ENCODE measurements at places on chromosomes 2 and 18. TPM values are rescaled to one million over a fixed set of nuclear protein-coding genes. Genes with fewer than 3 reads are reported as not detected.

COLEC12 gene
- 1.2 TPM for polyA plus RNA-seq

RNF152 gene
- polyA plus RNA-seq: 0.65 TPM

PXDN gene
- 4.1 TPM for polyA plus RNA-seq

ABHD3 gene
- polyA plus RNA-seq: 4.2 TPM

ASXL3 gene
- polyA plus RNA-seq: not detected

UGT1A6 gene
- not detected for polyA plus RNA-seq

- no peak for DNase-seq
Measured at GRCh38 chr2:18959952-18960717, 370.8 kb upstream of the NT5C1B start.

- DNase-seq: no peak
Measured at GRCh38 chr2:120659275-120659977, 76.2 kb upstream of the GLI2 start.

DNA sequence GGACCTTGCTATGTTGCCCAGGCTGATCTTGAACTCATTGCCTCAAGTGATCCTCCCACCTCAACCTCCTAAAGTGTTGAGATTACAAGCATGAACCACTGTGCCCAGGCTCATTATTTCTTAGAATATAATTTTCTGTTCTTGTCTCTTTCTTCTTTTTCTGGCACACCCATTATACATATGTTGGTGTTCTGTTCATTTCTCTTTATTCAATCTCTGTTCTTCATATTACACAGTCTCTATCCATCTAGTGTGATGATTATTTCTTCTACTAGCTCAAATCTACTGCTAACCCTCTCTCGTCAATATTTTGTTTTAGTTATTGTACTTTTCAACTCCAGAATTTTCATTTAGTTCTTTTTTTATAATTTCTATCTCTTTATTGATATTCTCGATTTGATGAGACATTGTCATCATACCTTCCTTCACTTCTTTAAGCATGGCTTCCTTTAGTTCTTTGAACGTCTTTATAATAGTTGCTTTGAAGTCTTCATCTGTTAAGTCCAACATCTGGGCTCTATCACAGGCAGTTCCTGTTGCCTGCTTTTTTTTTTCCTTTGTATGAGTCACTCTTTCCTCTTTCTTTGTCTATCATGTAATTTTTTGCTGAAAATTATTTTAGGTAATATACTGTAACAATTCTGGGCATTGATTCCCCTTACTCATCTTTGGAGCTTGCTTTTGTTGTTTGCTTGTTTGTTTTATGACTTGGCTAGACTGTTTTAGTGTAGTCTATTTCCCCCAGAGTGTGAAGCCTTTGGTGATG is 196.4 kb upstream of the NABP1 start:
- no peak for DNase-seq

GRCh38 chr18:21439431-21439846 is 161.1 kb downstream of the ESCO1 start:
- DNase-seq: no peak

DNA sequence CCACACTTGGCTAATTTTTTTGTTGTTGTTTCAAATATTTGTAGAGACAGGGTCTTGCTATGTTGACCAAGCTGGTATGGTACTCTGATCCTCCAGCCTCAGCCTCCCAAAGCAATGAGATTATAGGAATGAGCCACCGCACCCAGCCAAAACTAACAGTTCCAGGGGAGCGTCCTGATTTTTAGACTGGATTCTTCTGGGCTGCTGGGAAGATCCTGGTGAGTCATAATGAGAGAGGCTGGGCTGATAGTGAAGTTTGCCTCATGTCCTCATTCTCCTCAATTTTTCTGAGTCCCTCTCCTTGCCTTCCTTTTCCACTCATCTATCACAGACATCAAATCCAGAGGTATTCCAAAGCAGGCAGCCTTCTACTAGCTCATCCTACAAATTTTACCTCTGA is 81.3 kb downstream of the VSNL1 start:
- no peak for DNase-seq

- no peak for DNase-seq
Measured at GRCh38 chr2:202237787-202238233, 587 bp downstream of the SUMO1 start.

DNA sequence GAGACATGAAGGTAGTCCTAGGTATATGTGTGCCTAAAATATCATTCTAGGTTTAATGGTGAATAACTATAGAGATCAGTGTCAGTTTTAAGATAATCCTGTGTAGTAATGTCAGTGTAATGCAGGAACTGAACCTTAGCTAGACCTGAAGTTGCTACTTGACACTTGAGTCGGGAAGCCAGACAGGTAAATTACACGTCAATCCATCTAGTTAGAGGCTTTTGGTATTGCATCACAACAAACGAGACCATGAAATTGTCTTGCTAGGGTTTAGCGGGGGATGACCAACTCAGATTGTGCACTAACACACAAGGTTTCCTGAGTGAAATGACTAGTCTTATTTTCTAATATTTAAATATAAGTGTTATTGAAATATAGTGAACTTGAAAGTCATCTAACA is 2.0 kb downstream of the YPEL5 start:
- DNase-seq: no peak

GRCh38 chr2:223889229-223889628 is 51.8 kb upstream of the AP1S3 start:
- no peak for DNase-seq

GRCh38 chr2:130388221-130388907 is 32.5 kb downstream of the PTPN18 start:
- DNase-seq: no peak

GRCh38 chr2:109371481-109372170 is 242.1 kb downstream of the SEPTIN10 start:
- no peak for DNase-seq

GRCh38 chr2:168217920-168218319 is 29.5 kb downstream of the STK39 start:
- no peak for DNase-seq

- DNase-seq: peak; percentile 57
Measured at GRCh38 chr2:174335988-174336500, 1.3 kb downstream of the SP9 start.

DNA sequence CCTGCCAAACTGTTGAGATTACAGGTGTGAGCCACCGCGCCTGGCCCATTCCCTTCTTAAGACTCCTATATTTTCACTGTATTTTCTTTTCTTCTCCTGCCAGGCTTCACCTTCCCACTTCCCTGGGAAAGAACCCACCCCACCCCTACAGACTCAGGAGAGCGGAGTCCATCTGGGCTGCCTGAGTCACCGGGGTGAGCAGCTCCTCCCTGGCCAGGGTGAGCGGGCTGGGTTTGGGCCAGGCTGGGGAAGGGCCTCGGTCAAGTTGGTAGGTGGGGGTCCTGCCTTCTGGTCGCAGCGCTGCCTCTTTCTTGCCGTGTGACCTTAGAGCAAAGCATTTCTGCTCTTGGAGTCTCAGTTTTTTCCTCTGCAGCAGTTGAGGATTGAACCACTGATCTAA is 2.1 kb upstream of the GAREM2 start:
- DNase-seq: no peak

- peak; percentile 68 for DNase-seq
Measured at GRCh38 chr2:105903051-105903674, 158.5 kb downstream of the NCK2 start.
